ENCODE measurements at places on chromosomes 6 and 20.

DNA sequence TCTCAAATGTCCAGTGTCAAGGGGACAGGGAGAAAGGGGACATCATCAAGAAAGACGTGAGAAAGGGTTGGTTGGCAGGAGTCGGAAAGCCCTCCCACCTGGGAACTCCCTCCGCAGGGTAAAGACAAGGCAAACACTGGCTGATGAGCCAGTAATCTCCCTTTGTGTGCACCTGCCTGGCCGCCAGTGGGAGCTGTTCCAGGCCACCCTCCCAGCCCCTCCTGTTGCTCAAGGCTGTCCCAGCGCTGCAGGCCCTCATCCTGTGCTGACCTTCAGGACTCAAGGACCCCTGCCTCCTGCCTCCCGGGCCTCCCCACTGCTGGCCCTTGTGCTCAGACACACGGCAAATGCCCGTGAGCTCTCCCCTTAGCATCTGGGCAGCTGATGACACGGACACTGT, 7.4 kb downstream of the FRMD1 start:
- DNase-seq, result no peak

DNA sequence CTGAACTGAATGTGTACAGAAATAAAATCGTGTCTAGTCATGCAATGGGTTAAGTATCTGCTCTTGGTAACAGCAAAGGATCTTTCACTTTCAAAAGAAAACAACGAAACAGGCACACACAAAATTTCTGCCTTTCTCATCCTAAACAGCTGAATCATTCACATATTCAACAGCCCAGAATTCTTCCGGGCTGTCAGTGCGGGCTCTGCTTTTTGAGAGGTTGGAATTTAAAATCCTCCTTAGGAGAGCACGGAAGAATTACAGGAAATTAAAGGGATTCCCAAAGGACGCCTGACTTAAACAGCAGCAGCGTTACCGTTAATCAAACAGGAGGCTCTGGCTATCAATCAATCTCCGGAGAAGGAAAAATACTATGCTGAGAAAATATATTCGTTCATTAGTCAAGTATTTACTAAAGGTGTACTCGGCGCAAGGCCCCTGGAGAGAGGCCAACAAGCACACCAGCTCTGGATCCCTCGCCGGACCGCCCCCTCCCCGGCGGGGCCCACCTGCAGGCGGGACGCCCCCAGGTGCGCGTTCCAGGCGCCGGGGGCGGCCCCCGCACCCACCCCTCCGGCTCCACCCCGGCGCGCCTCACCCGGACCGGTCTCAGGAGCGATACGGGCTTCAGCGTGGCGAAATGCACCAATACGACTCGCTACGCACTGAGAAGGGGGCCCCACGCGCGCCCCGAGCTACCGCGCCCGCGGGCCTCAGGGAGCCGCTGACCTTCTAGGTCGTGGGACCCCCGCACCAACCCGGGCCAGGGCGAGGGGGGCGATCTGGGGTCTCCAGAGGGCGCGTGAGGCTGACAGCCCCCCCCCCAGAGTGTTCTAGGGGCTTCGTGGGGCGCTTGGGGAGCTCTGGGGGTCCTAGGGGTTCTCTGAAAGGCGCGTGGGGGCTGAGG, 1.0 kb downstream of the NAPB start:
- DNase-seq, result no peak

GRCh38 chr6:121592261-121592935, 157.0 kb downstream of the GJA1 start:
- no peak for DNase-seq

- DNase-seq, result no peak
Observed at GRCh38 chr20:13670160-13670559, 31.4 kb upstream of the TASP1 start.

DNA sequence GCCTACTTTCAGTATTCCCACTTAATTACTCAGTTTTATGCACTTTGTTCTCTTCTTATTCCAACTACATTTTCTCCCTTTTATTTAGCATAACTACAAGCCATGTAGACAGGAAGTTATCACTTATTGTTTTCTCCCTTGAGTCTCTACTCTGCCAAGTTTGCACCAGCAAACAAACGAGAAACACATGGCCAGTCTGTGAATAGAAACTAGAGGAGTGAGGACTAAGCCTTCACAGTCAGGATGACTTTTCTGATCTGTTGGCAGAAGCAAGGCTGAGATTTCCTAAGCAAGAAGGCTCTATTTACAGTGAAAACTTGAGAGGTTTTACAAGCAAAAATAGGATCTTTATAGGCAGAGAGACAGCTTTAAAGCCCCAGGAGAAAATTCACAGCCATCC, 69.8 kb upstream of the TINAG start:
- no peak for DNase-seq

GRCh38 chr20:40467067-40467466, 222.0 kb downstream of the MAFB start:
- no peak for DNase-seq

- DNase-seq, result no peak
Observed at GRCh38 chr6:16391451-16391912, 153.1 kb downstream of the GMPR start.

GRCh38 chr20:18055261-18055660, 2.5 kb downstream of the OVOL2 start:
- DNase-seq, result no peak

- no peak for DNase-seq
Observed at GRCh38 chr6:35907750-35908149, 13.1 kb downstream of the SRPK1 start.

DNA sequence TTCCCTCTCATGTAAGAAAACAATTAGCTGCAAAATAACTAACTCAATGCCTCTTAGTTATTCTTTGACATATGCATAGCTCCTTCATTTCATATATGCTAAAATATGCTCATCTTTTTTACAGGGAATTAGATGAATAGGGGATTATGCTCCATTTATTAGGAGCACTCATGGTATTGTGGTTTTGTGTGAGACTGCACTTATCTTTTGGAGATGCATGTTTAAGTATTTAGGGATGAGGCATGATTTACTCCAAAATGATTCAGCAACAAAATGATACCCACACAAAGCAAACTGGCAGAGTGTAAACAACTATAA, 8.8 kb downstream of the BNIP5 start:
- DNase-seq, result no peak

DNA sequence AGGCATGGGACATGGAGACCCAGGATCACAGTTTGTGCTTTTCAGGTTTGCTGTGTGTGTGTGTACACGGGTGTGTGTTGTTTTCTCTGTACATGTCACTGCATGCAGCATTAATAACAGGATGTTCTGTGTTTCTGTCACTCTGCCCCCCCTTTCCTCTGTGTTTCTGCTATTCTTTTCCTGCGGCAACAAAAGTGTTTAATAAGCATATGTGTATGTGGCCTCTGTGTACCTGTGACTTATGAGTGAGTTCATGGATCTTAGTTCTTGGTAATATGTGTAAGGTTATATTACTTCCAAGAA, 9.8 kb downstream of the SYNGAP1 start:
- no peak for DNase-seq

GRCh38 chr20:62875419-62876361, 14.1 kb upstream of the TCFL5 start:
- peak; percentile 95 for DNase-seq

- no peak for DNase-seq
Observed at GRCh38 chr6:8973395-8973794, 538.0 kb upstream of the SLC35B3 start.

DNA sequence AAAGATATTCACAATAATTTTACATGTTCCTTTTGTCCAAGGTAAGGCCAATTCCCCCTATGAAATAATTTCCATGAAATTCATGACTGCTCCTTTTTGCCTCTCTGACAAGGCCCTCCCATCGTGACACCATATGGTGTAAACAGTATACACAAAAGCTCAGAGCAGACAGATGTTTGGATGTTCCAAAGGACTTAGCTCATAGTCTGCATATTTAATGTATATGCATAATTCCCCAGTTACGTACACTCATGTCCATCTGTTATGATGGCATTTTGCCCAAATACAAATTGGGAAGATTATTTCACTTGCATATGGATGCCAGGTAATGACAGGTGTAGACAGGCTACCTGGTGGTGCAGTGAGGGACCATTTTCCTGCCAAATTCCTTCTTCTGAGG, 376.5 kb downstream of the KHDRBS2 start:
- DNase-seq, result no peak

GRCh38 chr6:124962639-124963415, 590 bp downstream of the RNF217 start:
- DNase-seq, result no peak

- no peak for DNase-seq
Observed at GRCh38 chr20:63690003-63690897, 6.2 kb upstream of the TNFRSF6B start.

- no peak for DNase-seq
Observed at GRCh38 chr20:62137092-62137384, 6.2 kb downstream of the PSMA7 start.

DNA sequence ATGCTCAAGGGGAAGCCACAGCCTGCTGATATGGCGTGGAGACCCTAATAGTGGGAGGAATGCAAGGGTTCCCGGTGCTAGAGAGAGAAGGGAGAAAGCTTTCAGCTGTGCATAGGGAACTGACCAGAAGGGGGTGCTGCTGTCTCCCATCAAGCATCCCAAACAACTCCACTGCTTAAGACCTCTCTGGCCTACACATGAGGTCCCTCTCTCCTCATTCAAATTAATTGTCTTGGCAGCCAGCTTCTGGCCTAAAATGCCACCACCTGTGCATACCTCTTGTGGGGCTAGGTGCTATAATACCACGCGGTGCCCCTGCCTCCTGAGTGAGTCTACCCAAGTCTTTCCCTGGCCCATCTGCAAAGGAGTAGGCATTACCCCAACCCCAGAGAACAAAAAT, 14.5 kb downstream of the ADISSP start:
- no peak for DNase-seq

GRCh38 chr6:170021579-170021978, 269.3 kb downstream of the DLL1 start:
- DNase-seq, result no peak

DNA sequence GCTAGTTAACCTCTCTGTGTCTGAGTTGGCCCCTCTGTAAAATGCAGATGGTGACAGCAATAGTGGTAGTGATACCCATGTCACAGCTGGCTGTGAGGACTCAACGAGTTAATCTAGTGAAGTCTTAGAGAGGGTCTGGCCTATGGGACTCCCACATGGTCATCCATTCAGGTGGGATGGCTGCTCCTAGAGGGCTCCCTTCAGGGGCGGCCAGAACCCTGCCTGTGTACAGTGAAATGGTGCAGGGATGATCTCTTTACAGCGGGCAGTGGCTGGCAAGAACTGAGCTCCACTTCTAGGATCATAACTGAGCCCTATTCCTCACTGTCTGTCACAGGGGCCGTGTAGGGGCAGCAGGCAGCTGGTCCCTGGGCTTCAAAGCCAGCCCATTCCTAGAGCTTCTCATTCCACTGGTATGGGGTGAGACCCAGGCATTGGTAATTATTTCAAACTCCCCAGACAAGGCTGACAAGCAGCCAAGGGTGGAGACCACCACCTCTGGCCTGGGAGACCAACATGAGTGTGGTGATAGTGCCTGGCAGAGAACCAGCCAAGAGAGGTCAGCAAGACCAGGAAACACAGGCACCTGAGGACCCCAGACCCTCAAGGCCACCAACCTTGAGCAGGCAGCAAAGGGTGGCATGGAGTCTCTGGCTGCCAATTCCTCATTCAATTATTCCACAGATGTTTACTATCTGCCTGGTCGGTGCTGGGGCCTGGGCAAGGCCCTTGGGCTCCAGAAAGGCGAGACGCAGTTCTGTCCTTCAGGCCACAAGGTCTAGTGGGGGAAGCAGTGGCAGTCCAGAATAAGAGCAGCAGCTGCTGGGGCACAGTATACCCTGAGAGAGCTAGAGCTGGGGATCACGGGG, 103.4 kb downstream of the MRPL14 start:
- DNase-seq, result no peak

- no peak for DNase-seq
Observed at GRCh38 chr20:3447321-3447720, 23.5 kb upstream of the ATRN start.

DNA sequence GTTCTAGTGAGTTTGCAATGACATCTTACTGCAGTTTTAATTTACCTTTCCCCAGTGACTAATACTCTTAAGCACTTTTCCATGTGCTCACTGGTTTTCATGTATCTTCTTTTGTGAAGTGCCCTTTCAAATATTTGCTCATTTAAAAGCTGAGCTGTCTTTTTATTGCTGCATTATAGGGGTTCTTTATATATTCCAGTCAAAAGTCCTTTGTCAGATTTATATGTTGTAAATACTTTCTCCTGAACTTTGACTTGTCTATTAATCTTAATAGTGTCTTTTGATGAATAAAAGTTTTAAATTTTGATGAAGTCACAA, 50.2 kb upstream of the ELOVL5 start:
- DNase-seq, result no peak

- no peak for DNase-seq
Observed at GRCh38 chr6:16585805-16586204, 175.5 kb downstream of the ATXN1 start.

- DNase-seq, result no peak
Observed at GRCh38 chr20:22729616-22730236, 145.4 kb upstream of the FOXA2 start.

Measured in chondrocyte (in vitro differentiated cells).